Fibroblast of villous mesenchyme (primary cell): ENCODE measurements at places on chromosomes 13 and 19. TPM values are rescaled to one million over a fixed set of nuclear protein-coding genes. Genes with fewer than 3 reads are reported as not detected.

Gene MBD3L3
- total RNA-seq: not detected in 2 replicates

Gene TEX101
- not detected in 2 replicates for total RNA-seq

Gene ANGPTL4
- total RNA-seq: 0.64 and 1.3 TPM in 2 replicates

Gene CYP2F1
- not detected in 2 replicates for total RNA-seq

Gene CEACAM1
- total RNA-seq: under 0.01 and 0.97 TPM in 2 replicates

Gene RANBP3
- total RNA-seq: 45.8 and 47.4 TPM in 2 replicates

Gene PGLYRP2
- not detected in 2 replicates for total RNA-seq

Gene CBARP
- total RNA-seq: 5.8 and 6.0 TPM in 2 replicates

Gene GDF15
- total RNA-seq: 28.9 and 49.9 TPM in 2 replicates

Gene ZNF575
- under 0.01 and 0.64 TPM in 2 replicates for total RNA-seq

Gene TMEM86B
- total RNA-seq: 1.6 and 1.7 TPM in 2 replicates

Gene ZNF581
- 11.0 and 13.0 TPM in 2 replicates for total RNA-seq

Gene S1PR5
- 1.3 and 2.9 TPM in 2 replicates for total RNA-seq

Gene CHAF1A
- 9.9 and 11.6 TPM in 2 replicates for total RNA-seq

Gene SOX21
- not detected in 2 replicates for total RNA-seq

Gene LRRC8E
- 6.0 and 7.4 TPM in 2 replicates for total RNA-seq
